ENCODE measurements at places on chromosomes 2 and 18. TPM values are rescaled to one million over a fixed set of nuclear protein-coding genes. Genes with fewer than 3 reads are reported as not detected.

GRCh38 chr18:44741511-44741910 lies 60.8 kb downstream of the SETBP1 start:
- DNase-seq, result no peak

DNA sequence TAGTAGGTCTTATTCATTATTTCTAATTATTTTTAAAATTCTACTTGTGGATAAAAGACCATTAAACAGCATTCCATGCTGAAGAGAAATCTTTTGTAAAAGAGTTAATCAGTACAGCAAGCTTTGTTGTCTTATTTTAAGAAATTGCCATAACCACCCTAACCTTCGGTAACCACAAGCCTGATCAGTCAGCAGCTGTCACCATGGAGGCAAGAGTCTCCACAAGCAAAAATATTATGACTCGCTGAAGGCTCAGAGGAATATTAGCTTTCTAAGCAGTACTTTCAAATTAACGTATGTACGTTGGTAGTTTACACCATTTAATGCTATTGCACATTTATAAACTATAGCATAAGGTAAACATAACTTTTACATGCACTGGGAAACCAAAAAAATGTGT lies 650.5 kb upstream of the LINC00305 start:
- DNase-seq, result no peak

GRCh38 chr2:232343821-232344220 lies 34.7 kb upstream of the ALPP start:
- DNase-seq, result no peak

- DNase-seq, result no peak
Measured at GRCh38 chr2:166106431-166107015, 21.3 kb downstream of the SCN1A start.

- no peak for DNase-seq
Measured at GRCh38 chr18:35777039-35777438, 195.4 kb upstream of the RMP24 start.

- no peak for DNase-seq
Measured at GRCh38 chr2:174705321-174705720, 59.0 kb downstream of the CHRNA1 start.

GRCh38 chr2:132975193-132976105 lies 305.4 kb upstream of the LYPD1 start:
- DNase-seq, result no peak

GRCh38 chr18:76412010-76412817 lies 82.8 kb downstream of the ZNF516 start:
- DNase-seq, result no peak

GRCh38 chr2:106561803-106562202 lies 74.6 kb downstream of the CD8B2 start:
- DNase-seq, result no peak

GRCh38 chr2:69238449-69239031 lies 148.5 kb downstream of the GFPT1 start:
- no peak for DNase-seq

GRCh38 chr2:241813644-241814392 lies 4.8 kb downstream of the NEU4 start:
- DNase-seq, result no peak

- no peak for DNase-seq
Measured at GRCh38 chr2:229852565-229852964, 69.2 kb downstream of the TRIP12 start.

GRCh38 chr2:239750929-239751678 lies 274.0 kb downstream of the NDUFA10 start:
- DNase-seq, result no peak

- DNase-seq, result no peak
Measured at GRCh38 chr2:218298314-218298875, 6.1 kb upstream of the TMBIM1 start.

GRCh38 chr2:17800219-17800618 lies 16.0 kb upstream of the MSGN1 start:
- no peak for DNase-seq

GRCh38 chr2:216635171-216635570 lies 2.0 kb downstream of the IGFBP2 start:
- DNase-seq, result no peak

DNA sequence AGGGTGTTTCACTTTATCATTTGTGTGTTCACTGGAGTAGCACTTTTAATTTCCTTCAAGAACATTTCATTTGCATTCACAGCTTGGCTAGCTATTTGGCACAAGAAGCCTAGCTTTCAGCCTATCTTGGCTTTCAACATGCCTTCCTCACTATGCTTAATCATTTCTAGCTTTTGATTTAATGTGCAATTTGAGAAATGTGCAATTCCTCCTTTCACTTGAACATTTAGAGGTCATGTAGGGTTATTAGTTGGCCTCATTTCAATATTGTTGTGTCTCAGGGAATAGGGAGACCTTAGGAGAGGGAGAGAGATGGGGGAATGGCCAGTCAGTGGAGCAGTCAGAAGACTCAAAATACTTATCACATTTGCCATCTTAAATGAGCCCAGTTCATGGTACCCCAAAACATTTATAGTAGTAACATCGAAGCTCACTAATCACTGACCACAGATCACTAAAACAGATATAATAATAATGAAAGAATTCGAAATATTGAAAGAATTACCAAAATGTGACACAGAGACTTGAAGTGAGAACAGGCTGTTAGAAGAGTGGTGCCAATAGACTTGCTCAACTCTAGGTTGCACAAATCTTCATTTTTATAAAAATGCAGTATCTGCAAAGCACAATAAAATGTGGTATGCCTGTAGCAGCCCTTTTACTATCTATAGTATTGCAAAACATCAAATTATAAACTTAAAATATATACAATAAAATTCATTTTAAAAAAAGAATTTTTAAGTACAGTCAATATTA lies 561.2 kb downstream of the METTL4 start:
- DNase-seq, result no peak

GRCh38 chr2:241354668-241355658 lies 1.1 kb upstream of the FARP2 start:
- DNase-seq, result peak; percentile 85

The CD207 gene
- not detected for total RNA-seq

The MAL gene
- total RNA-seq, result 0.32 TPM

The ANKRD44 gene
- 18.0 TPM for total RNA-seq

The MYO5B gene
- total RNA-seq, result 22.0 TPM

The GAREM2 gene
- 1.2 TPM for total RNA-seq

The EFEMP1 gene
- 186 TPM for total RNA-seq

The ERFE gene
- not detected for total RNA-seq

The FAHD2A gene
- total RNA-seq, result 19.3 TPM

The TSPYL6 gene
- not detected for total RNA-seq
